PC-9 (cell line): ENCODE measurements at places on chromosomes 12 and 14. TPM values are rescaled to one million over a fixed set of nuclear protein-coding genes. Genes with fewer than 3 reads are reported as not detected.

PTHLH gene
- 1.6 and 1.9 TPM in 2 replicates for total RNA-seq

TMPRSS12 gene
- total RNA-seq: not detected in 2 replicates

ACSM4 gene
- not detected in 2 replicates for total RNA-seq

DNA sequence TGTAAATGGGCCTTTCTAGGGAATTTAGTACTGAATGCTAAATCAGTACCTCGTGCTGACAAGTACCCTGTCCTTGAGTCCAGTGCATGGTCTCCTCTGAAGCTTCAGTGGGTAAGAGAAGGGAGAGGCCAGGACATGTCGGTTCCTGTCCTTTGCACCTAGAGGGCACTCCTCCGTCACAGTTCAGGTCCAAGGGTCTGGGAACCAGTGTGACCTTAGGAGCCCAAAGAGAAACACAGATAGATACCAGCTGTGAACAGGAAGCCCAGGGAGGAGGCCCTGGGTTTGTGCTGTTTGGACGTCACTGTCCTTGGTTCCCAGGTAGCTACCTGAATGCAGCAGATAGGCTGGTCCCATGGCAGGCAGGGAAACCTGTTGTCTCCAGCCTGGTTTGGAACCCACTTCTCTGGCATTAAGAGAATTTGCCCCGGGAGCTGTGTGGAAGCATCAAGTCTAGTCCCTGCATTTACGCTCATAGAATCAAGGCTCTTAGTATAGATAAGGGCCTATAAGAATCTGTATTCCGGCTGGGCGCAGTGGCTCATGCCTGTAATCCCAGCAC is 3.9 kb upstream of the FGF23 start:
- no peak for DNase-seq

DNA sequence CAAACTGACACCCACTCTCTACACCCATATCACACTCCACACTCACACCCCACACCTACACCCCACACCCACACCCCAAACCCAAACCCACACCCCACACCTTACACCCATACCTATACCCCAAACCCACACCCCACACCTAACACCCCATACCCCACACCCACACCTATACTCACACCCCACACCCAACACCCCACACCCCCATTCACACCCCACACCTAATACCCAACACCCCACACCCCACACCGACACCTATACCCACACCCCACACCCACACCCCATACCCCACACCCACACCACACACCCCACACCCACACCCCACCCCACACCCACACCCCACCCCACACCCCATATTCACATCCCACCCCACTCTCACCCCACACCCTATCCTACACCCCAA is 38.5 kb downstream of the TMEM120B start:
- no peak for DNase-seq

GRCh38 chr12:125064492-125064891 is 743 bp upstream of the AACS start:
- no peak for DNase-seq

- no peak for DNase-seq
These were observed 20.7 kb downstream of the CLSTN3 start for GRCh38 chr12:7150841-7151240.

- no peak for DNase-seq
These were observed 2.1 kb downstream of the KRT7 start for GRCh38 chr12:52235001-52235764.

DNA sequence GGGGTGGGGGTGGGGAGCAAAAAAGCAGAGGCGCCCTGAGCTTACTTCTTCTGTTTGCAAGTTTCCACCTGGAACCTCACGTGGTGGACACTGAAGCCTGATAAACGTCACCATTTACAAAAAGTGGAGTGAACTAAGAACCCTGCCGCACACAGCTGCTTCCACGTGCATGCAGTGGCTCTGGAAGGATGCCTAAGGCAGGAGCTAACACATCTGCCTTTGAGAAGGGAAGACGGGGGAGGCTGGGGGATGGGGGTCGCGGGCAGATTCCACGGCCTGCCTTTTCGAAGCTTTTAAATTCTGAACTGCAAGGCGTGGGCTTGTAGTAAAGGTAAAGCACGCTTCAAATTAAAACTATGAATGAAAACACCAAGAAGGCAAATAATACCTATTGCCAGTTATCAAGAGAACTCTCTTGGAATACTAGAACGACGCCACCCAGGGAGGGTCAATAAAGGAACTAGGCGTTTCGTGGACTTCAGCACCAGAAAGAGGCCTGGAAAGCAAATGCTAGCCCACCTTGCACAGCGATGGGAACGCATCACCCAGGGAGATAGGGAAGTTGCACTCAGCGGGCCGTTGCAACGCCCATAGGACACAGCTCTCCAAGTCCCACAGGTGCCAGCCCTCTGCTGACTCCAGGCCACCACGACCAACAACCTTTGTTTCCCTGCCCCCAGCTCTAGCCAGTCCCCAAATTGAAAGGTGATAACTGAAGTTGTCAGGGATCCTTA is 61.8 kb downstream of the TESC start:
- no peak for DNase-seq
